ENCODE measurements at places on chromosomes 5 and 9.

DNA sequence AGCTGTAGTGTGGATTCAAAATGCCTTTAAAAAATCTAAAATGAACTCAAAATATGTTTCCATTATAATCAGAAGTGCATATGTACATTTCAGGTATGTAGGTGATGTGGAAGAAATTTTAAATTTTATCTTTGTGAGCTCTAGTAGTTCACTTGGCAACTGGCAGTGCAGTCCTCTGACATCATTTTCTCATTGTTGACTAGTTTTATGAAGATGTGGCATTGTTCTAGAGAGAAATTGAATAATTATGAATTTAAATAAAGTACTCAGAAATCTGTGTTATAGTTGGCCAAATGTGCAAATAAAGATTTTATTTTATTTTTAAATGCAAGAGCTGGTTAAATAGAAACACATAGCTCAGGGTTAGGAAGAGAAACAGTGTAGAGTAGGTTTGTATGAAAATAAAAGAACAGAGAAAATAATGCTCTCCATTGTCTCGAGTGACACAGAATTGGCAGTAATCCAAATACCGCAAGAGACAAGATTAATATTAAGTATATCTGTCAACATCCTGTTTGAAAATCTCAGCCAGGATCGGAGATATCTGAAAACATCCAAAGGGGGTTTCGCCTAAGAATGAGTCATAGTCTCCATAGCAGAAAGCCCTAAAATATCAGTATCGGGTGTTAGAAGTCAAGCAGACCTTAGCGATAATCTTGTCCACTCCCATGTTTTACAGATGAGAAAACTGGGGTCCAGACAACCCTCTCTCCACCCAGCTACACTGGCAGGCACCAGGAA lies 189.4 kb downstream of the CCDC192 start:
- DNase-seq, result no peak

DNA sequence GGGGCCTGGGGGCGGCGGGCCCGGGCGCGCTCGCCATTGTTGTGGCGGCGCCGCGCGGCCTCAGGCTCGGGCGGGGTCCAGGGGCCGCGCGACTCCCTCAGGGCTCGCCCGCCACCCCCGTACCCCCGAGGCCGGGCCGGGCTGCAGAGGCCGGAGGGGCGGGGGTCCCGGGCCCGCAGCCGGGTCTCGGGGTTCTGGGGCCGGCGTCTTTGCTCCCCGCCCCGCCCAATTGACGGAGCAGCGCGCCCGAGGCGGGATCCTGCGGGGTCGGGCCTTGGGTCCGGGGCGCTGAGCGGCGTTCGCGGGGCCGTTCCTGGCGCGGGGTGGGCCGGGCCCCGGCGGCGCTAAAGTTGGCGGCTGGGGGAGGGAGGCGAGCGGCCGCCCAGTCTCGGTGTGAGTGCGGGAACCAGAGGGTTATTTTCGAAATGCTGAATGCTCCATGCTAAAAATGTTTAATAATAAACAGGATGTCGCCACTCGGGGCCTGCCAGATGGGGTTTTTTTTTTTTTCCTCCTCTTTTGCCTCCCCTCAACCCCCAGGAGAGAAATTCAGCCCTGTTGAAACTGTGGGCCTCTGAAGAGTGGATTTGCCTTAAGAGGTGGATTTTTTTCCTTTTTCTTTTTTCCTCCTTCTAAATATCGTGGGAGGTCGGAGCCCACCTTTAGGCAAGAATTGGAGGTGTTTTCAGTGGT lies 724 bp downstream of the PRRC2B start:
- no peak for DNase-seq

DNA sequence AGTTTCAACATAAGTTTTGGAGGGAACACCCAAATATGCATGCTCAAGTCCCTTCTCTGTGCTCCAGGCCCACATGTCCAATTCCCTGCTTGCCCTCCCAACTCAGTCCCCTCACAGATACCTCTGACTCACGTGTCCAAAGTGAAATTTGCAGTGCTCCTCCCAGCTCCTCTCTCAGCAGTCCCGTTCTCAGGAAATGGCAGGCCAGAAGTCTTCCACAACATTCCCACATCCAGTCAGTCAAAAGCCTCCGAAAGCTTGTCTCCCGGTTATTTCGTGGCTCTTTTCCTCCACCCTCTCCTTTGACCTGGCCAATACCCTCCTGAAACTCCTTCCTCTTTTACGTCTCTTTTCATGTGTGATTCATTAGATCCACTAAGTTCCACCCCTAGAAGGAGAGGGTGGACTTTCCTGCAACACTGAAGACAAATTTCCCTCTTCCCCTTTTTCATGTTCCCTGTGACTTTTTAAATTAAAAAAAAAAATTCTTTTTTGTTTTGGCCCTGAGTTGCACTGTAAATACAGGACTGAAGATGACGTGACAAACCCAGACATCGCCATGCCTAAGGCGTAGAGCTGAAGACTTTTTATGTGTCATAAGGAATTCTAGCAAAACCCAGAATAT lies 12.8 kb upstream of the MGAT1 start:
- no peak for DNase-seq

DNA sequence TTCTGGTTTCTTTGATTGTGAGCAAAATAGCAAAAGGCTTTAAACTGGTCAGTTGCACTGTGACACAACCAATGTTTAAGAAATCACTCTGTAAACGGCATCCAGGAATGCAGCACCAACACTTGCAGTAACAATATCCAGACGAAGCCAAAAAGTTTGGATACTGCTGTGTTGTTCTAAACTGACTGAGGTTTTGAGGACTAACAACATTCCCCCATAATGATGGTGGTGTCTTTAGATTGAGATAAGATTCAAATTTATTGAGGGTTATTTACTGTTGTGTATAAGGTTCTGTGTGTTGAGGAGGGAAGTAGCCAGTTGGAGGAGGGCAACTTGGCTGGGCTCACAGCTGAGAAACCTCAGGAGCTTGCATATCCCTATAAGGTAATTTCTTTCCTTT lies 353.6 kb downstream of the BNC2 start:
- no peak for DNase-seq

- no peak for DNase-seq
Observed at GRCh38 chr9:90521811-90522570, 120.6 kb downstream of the DIRAS2 start.

- no peak for DNase-seq
Observed at GRCh38 chr9:118734696-118735095, 634.5 kb downstream of the BRINP1 start.

GRCh38 chr5:39497322-39497721 lies 72.5 kb upstream of the DAB2 start:
- no peak for DNase-seq

GRCh38 chr5:82211855-82212572 lies 66.1 kb downstream of the RPS23 start:
- DNase-seq, result no peak

DNA sequence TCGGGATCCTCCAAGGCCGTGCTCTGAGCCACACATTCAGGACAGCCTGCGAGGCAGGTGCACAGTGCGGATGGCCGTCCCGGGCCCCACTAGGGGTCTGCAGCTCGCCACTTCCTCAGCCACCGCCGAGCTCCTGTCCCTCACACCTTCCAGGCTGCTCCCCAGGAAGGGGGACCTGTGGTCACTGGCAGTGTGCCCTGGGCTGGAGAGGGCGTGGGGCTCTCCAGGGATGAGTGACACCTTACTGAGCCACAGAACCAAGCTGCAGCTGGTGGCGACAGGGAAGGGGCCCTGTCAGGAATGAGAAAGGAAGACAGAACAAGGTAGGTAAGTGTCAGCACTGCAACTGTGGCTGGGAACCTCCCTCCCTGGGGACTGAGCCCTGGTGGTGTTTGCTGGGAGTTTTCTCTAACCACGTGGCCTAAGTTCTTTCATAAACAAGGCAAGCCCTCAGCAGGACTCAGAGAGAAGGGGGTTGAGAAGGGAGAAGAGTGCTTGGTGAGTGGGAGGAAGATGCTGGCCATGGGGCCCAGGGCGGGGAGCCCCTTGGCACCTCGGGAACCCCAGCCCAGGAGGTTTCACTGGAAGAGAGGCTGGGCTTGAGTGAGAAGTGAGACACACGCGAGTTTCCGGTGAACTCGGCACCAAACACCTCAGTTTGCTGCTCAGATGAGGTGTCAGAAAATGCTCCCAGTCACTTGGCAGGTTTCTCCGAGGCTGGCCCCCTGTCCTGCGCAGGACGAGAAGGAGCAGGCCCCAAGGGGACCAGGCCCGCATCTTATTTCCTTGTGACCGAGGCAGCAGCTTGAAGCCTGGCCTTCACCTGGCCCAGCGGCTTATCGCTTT lies 5.2 kb downstream of the IL13 start:
- no peak for DNase-seq

- DNase-seq, result no peak
Observed at GRCh38 chr5:137665678-137666460, 70.0 kb downstream of the KLHL3 start.

GRCh38 chr9:80890124-80890523 lies 799.2 kb downstream of the TLE1 start:
- DNase-seq, result no peak

DNA sequence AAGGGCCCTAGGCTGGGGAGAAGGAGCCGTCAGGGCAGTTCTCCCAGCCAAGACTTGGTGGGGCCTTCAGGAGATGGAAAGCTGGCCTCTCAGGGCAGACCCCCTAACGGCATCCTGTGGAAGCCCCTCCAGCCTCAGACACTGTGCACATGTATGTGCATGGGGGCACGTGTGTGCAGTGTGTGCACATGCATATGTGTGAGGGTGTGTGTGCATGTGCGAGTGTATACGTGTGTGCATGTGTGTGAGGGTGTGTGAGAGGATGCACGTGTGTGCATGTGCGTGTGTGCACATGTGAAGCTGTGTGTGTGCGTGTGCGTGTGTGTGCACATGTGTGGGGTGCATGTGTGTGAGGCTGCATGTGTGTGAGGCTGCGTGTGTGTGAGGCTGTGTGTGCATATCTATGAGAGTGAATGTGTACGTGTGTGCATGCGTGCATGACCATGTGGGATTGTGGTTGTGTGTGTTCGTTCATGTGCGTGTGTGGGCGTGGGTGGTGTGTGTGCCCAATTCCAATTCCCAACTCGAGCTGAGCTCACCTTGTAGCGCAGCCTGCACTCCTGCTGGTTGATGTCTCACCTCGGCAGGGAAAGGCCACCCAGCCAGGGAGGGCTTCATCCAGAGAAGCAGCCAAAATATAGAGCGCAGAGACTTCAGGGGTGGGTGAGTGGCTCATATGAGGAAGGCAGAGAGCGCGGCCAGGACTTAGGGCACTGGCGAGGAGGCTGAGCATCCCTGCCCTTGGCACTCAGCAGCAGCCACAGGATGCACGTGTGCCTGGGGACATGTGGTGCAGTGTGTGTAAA lies 142.7 kb upstream of the PPP1R26 start:
- DNase-seq, result no peak

GRCh38 chr9:114138552-114138971 lies 16.8 kb upstream of the COL27A1 start:
- DNase-seq, result no peak

Data from activated CD4-positive, CD25-positive, alpha-beta regulatory T cell treated with anti-CD3 and anti-CD28 coated beads, Interleukin-2, amount 50 U/mL, for 16 hours (primary cell).